ENCODE measurements at places on chromosomes 3 and 15. TPM values are rescaled to one million over a fixed set of nuclear protein-coding genes. Genes with fewer than 3 reads are reported as not detected.

- no peaks in the 10 kb centered on the region for H3K27me3 ChIP-seq
- H3K4me3 ChIP-seq, result no peak overlapping the region
- no peak for DNase-seq
- no peak overlapping the region for H3K27ac ChIP-seq
Measured at GRCh38 chr3:127816783-127817405, 5.4 kb downstream of the MGLL start.

DNA sequence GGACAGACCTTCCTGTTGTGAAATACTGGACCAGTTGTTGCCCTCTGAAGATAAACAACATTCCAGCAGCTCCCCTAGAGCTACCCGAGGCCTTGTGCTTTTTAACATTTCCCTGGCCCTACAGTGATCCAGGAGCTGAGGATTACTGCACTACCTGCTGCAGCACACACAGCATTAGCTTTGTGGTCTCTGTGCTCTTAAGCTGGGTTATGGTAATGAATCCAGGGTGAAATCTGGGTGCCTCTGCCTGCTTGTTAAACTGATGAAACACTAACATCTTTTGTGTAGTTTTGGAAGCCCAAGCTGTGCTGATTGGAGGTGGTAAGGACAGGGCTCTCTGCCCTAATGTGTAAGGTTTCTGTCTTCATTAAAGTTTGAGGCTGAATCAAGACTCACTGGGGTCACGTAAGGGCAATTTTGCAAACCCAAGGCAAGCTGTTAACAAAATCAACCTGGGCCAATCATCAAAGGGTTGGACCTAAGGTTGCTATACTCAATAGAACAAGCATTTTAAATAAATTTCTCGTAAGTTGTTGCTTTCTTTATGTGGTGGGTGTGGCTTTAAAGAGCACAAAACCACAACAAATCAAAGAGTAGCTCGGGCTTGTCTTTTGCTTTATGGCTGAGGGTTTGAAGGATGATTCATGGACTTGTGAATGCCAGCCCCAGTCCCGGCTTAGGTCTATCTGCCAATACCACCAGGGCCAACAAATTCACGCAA lies 183.9 kb downstream of the TPRG1 start:
- no peaks in the 10 kb centered on the region for H3K4me1 ChIP-seq
- H3K4me3 ChIP-seq, result no peak overlapping the region
- no peaks in the 10 kb centered on the region for H3K27me3 ChIP-seq
- H3K27ac ChIP-seq, result peak overlapping the region; percentile 43
- no peak for DNase-seq

GRCh38 chr3:107370907-107371306 lies 6.3 kb upstream of the CCDC54 start:
- no peak for DNase-seq
- no peaks in the 10 kb centered on the region for H3K27me3 ChIP-seq

- H3K4me3 ChIP-seq, result no peak overlapping the region
- DNase-seq, result no peak
- H3K27me3 ChIP-seq, result no peaks in the 10 kb centered on the region
- H3K27ac ChIP-seq, result no peak overlapping the region
- no peaks in the 10 kb centered on the region for H3K36me3 ChIP-seq
- no peaks in the 10 kb centered on the region for H3K4me1 ChIP-seq
Measured at GRCh38 chr3:28564211-28564610, 215.6 kb upstream of the AZI2 start.

GRCh38 chr3:128875556-128876120 lies 3.8 kb upstream of the ACAD9 start:
- no peaks in the 10 kb centered on the region for H3K27me3 ChIP-seq
- no peaks in the 10 kb centered on the region for H3K36me3 ChIP-seq
- H3K4me1 ChIP-seq, result peaks cover 7% of the 10 kb centered on the region
- no peak overlapping the region for H3K27ac ChIP-seq
- DNase-seq, result no peak

DNA sequence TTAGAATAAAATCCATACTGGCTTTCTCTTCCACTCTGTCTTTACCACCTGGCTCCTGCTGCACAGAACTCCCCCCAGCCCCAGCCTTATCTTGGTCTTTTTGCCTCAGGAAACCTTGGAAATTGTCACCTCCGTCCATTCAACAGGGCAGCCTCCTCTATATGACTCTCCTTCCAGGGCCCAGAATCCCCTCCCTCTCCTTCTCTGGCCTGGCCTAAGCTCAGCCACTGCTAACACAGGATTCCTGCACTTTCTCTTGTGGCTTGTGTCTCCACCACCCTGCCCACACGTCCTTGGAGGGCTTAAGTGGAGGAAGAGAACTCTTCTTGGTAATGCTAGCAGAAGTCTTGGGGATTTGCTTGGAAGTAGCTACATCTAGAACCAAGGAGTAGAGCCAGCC lies 1.5 kb upstream of the IL17RD start:
- no peaks in the 10 kb centered on the region for H3K27me3 ChIP-seq
- H3K4me3 ChIP-seq, result no peak overlapping the region
- no peak for DNase-seq
- peaks cover 8% of the 10 kb centered on the region for H3K4me1 ChIP-seq
- no peaks in the 10 kb centered on the region for H3K36me3 ChIP-seq

GRCh38 chr15:82533801-82534200 lies 6.5 kb downstream of the RPS17 start:
- no peak overlapping the region for H3K27ac ChIP-seq
- DNase-seq, result no peak
- no peaks in the 10 kb centered on the region for H3K4me1 ChIP-seq
- no peaks in the 10 kb centered on the region for H3K36me3 ChIP-seq
- H3K27me3 ChIP-seq, result no peaks in the 10 kb centered on the region
- no peak overlapping the region for H3K4me3 ChIP-seq

GRCh38 chr3:134660046-134660441 lies 9.2 kb upstream of the KY start:
- no peaks in the 10 kb centered on the region for H3K36me3 ChIP-seq
- DNase-seq, result no peak
- no peaks in the 10 kb centered on the region for H3K27me3 ChIP-seq
- H3K27ac ChIP-seq, result no peak overlapping the region

- no peaks in the 10 kb centered on the region for H3K27me3 ChIP-seq
- H3K27ac ChIP-seq, result no peak overlapping the region
- H3K36me3 ChIP-seq, result no peaks in the 10 kb centered on the region
- H3K4me3 ChIP-seq, result no peak overlapping the region
- no peaks in the 10 kb centered on the region for H3K4me1 ChIP-seq
Measured at GRCh38 chr3:169759256-169759655, 5.6 kb downstream of the TERC start.

- H3K27me3 ChIP-seq, result no peaks in the 10 kb centered on the region
- H3K4me1 ChIP-seq, result peaks cover 3% of the 10 kb centered on the region
- DNase-seq, result no peak
Measured at GRCh38 chr3:45943207-45943846, at the start of gene CXCR6. Gene CXCR6, plus strand, starts transcription at chr3:45943464. Its CDS starts 3,018 bp downstream, at chr3:45946482.

- no peak overlapping the region for H3K27ac ChIP-seq
- DNase-seq, result no peak
Measured at GRCh38 chr3:47133641-47134040, 30.3 kb downstream of the SETD2 start.

Gene SLC25A36
- 88.2 TPM for total RNA-seq

Gene TF
- total RNA-seq, result not detected

Measured in uterus (tissue), 4 donors.